ENCODE measurements at places on chromosomes 5 and 9.
A peak's percentile ranks its signal among the peaks of the same experiment; 100 is the strongest.

DNA sequence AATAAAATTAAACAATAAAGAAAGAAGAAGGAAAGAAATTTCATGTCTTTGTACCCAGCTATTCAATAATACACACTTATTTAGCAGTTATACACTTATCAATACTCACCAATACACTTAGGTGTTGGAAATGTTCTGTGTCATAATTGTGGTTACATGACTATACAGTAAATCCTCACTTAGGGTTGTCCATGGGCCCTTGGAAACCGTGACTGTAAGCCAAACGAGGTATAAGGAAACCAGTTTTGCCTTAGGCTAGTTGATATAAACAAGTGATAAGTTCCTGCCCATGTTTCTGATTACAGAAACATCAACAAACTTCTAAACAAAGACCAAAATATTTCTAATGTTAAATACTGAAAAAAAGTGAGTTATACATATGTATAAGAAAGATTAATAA lies 10.0 kb upstream of the SLCO4C1 start:
- no peak for DNase-seq

GRCh38 chr5:149423049-149423793 lies 44.1 kb upstream of the IL17B start:
- no peak for DNase-seq

DNA sequence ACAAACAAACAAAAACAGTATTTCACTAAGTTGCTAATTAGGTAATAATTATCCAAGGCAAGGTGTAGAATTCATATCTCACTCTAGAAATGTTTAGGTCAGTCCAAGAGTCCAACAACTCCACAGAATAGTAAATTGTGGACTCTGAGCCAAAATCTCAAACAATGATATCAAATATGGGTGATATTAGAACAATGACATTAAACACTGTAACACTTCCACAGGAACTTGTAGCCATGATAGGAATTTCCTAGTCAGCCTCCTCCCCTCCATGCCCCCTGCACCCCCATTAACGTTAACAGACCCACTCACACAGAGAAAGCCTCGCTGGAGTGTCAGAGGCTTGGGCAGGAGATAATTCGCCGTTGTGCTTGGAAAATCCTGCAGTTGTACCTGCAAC lies 305.0 kb upstream of the PIK3R1 start:
- DNase-seq, result no peak

GRCh38 chr9:134407121-134407779 lies 81.0 kb downstream of the RXRA start:
- DNase-seq, result peak; percentile 90

DNA sequence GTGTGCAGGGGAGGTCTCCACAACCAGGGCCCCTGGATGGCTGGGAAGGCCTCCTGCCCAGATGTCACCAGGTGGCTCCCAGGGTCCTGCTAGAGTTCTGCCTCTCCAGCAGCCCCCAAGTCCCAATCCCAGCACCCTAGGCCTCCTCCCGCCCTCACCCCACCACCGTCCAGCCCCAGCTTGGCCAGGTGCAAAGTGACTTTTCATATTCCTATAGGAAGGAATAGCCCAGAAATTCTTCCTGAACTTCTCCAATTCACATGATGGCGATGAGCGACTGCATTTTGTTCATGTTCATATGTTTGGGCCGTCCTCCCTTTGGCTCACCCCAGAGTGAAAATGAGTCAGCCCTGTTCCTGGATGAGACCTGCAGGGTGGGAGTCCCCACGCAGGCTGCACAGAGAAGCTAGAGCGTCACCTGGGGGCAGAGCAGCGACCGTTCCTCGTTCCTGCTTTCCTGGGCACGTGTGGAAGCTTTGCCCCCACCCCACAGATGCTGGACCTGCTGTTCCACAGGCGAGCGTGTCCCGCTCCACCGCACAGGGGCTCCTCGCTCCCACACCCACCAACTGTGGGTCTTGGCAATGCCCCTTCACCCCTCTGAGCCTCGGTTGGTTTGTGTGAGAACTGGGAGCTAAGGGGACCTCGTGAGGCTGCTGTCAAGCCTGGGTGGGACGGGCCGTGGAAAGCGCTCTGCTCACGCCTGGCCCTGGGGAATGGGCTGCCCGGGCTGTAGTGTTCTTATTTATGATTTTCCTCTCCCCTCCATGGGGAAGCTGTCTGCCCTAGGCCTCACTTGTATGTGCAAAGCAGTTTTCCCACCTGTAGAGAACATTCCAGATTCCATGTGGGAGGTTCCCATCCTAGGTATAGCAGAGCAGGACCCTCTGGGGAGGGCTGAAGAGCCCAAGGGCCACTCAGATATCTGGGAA lies 6.9 kb downstream of the MRPS2 start:
- DNase-seq, result no peak

DNA sequence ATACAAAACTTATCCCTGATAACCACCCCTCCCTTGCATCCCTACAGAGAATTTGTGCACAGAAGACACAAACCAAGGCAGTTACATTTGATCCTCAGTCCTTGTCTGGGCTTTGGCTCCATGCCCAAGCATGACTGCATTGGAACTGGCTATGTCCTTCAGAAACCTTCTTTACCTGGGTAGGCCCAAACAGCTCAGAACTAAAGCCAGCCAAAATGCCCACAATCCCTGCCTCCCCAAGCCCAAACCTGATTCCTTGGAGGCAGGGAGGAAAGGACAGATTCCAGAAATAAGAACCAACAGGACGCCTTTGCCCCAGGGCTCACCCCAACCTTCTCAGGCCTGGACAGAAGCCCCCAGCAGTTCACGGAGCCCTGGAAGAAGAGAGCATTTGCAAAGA lies 8.2 kb downstream of the IL17B start:
- DNase-seq, result peak; percentile 49

DNA sequence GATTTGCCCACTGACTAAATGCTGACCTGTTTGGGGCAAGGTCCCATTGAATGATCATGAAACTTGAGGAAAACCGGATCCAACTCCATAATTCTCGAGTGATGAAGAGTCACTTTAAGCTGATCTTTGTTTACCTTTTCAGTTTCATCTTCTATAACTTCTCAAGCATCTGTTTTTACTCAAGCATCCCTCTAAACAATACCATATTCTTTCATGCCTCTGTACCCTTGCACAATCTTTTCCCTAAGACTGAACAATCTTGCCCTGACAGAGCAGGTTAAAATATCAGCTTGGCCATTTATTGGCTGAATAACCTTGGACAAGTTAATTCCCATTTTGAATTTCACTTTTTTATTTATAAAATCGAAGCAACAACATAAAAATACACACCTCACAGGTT lies 39.8 kb downstream of the TYRP1 start:
- DNase-seq, result no peak

DNA sequence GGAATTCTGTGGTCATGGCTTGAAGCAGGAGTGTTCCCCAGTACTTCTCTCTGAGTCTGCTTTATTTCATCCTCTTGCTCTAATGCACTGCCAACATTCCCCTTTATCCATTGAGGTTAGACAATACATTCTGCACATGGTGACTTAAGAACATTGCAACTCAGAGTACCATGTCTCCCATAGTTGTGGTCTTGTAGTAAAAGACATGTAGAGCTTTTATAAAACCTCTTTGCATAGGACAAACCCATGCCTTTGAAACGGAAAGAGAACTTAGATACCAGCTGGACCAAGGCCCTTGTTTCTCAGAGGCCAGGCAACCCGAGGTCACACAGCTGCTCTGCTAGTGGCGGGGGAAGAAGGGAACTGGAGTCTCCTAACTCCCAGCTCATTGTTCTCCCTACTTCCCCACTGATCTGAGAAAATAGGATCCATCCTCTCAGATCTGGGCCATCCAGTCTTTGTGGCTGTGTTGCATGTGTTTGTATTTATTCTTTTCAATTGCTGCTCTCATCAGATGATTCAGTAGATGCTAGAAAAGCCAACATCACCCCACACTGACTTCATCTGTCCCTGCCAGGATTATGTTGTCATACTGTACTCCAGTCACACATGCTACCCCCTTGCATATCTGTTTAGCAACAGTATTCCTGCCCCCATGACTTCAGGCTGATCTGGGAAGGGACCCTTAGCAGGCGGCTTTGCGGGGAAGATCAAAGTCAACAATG lies 236.9 kb downstream of the SAXO1 start:
- DNase-seq, result no peak

DNA sequence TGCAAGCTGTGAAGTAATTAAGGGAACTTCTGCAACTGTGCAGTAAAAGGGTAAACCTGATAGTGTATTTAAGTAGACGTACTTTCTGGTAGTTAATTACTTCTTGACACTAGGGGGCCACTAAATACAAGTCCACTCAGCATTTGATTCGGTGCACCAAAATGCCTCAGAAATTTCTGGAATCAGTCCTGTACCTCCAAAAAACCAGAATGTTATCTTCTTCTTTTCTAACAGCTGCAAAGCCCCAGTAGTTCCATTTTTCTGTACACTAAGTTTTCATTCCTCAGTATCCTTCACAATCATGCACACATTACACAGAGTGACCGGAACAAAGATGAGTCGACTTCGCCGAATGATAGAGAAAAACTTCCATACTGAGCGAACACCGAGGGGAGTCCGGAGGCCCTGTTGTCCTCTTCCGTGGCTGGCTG lies 484 bp downstream of the GFM2 start:
- DNase-seq, result no peak
